ENCODE measurements at places on chromosomes 11 and 22. TPM values are rescaled to one million over a fixed set of nuclear protein-coding genes. Genes with fewer than 3 reads are reported as not detected.

- no peak overlapping the region for H3K27ac ChIP-seq
- no peaks in the 10 kb centered on the region for H3K4me1 ChIP-seq
- no peak for DNase-seq
- no peak overlapping the region for H3K4me3 ChIP-seq
- H3K27me3 ChIP-seq: no peaks in the 10 kb centered on the region
- H3K36me3 ChIP-seq: no peaks in the 10 kb centered on the region
Observed at GRCh38 chr11:81959341-81959740, 774.3 kb downstream of the FAM181B start.

DNA sequence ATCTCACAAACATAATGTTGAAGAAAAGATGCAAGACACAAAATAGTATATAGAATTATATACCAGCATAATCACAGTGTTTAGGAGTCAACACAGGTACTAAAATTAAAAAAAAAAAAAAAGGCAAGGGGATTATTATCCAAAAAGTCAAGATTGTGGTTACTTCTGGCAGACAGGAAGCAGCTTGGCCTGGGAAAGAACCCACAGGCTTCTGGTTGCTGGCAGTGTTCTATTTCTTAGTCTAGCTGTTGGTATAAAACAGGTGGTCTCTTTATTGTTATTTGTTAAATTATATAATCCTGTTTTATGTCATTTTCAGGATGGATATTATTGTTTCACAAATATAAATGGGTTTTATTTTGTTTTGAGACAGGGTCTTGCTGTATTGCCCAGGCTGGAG, 54.0 kb downstream of the C11orf58 start:
- peaks cover 9% of the 10 kb centered on the region for H3K4me1 ChIP-seq
- H3K27ac ChIP-seq: no peak overlapping the region
- DNase-seq: no peak
- H3K4me3 ChIP-seq: no peak overlapping the region

- no peak overlapping the region for H3K4me3 ChIP-seq
- H3K36me3 ChIP-seq: no peaks in the 10 kb centered on the region
- no peak overlapping the region for H3K27ac ChIP-seq
- peaks cover 7% of the 10 kb centered on the region for H3K4me1 ChIP-seq
- H3K27me3 ChIP-seq: peaks cover 3% of the 10 kb centered on the region
Observed at GRCh38 chr22:35551549-35552177, 11.0 kb downstream of the RASD2 start.

GRCh38 chr11:72548463-72548862, 114.1 kb upstream of the CLPB start:
- no peaks in the 10 kb centered on the region for H3K4me1 ChIP-seq
- H3K27ac ChIP-seq: no peak overlapping the region
- no peak for DNase-seq
- no peak overlapping the region for H3K4me3 ChIP-seq
- H3K27me3 ChIP-seq: no peaks in the 10 kb centered on the region

DNA sequence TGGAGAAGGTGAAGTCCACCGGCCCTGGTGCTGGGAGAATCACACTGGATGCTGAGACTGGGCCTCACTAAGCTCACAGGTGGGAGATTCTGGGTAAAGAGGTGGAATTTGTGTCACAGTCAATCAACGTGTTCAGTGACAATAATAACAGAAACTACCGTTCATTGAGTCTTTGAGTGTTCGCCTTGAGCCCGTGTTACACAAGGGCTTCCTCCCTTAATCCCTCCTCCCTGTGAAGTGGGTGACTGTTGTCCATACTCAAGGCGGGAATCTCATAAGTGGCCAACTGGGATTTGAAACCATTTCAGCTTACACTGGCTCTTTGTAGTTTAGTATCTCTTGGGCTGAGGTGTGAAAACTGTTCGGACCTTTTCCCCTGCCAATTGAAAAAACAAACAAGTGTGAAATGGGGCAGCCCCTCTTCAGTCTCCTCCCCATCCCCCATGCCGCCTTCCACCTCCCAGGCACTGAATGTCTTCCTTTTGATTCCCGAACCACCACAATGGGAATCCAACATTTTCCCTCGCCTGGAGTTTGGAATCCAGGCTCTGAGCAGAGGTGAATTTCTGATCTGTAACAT, 502.4 kb downstream of the MIAT start:
- no peaks in the 10 kb centered on the region for H3K27me3 ChIP-seq
- H3K36me3 ChIP-seq: no peaks in the 10 kb centered on the region
- no peak overlapping the region for H3K27ac ChIP-seq
- DNase-seq: no peak
- H3K4me1 ChIP-seq: no peaks in the 10 kb centered on the region

DNA sequence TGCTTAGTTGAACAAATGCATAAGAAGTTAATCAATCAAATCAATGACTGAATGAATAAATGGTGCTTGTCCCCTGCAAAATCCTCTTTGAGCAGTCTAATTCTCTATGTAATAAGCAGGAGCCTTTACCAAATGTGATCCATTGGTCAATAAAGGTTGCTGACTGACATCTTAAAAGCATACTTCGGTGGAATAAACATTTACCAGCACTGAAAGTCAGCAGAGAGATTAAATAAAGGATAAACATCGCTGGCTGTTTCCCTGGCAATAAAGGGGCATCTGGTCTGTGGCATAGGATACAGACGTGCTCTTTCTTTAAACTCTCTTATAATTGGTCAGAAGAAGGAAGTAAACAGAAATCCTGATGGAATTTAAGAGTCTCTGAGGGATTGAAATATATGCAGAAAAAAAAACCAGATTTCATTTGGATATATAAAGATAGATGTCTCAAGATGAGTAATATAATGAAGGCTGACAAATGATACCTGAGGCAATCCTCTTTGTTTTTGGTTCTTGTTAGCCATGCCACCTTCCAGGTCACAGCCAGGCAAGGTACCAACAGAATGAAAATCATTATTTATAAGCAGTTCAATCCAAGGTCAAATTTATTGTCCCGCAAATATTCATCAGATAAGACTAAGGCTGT, 578.4 kb upstream of the CCDC90B start:
- H3K27ac ChIP-seq: no peak overlapping the region
- H3K4me1 ChIP-seq: no peaks in the 10 kb centered on the region
- H3K27me3 ChIP-seq: no peaks in the 10 kb centered on the region
- H3K4me3 ChIP-seq: no peak overlapping the region
- no peak for DNase-seq

BTG4 gene
- not detected for polyA plus RNA-seq

PRAME gene
- not detected for polyA plus RNA-seq

TIMM10B gene
- 16.1 TPM for polyA plus RNA-seq
